Caco-2 (cell line): ENCODE measurements at places on chromosomes 7 and 10.
A peak's percentile ranks its signal among the peaks of the same experiment; 100 is the strongest.

GRCh38 chr10:33815776-33816175, 481.3 kb upstream of the NRP1 start:
- no peak for DNase-seq

GRCh38 chr7:82128546-82128945, 315.0 kb downstream of the CACNA2D1 start:
- no peak for DNase-seq

DNA sequence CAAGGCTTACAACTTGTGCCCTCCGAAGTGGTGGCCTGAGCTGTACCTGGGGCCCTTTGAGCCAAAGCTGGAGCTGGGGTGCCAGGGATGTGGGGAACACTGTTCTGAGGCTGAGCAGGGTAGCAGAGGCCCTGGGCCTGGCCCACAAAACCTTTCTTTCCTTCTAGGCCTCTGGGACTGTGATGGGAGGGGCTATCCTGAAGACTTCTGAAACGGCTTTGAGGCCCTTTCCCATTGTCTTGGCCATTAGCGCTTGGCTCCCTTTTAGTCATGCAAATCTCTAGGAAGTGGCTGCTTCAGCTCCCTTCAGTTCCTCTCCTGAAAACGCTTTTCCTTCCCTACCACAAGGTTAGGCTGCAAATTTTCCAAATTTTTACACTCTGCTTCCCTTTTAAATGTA, 16.8 kb upstream of the CRYGN start:
- DNase-seq, result no peak

DNA sequence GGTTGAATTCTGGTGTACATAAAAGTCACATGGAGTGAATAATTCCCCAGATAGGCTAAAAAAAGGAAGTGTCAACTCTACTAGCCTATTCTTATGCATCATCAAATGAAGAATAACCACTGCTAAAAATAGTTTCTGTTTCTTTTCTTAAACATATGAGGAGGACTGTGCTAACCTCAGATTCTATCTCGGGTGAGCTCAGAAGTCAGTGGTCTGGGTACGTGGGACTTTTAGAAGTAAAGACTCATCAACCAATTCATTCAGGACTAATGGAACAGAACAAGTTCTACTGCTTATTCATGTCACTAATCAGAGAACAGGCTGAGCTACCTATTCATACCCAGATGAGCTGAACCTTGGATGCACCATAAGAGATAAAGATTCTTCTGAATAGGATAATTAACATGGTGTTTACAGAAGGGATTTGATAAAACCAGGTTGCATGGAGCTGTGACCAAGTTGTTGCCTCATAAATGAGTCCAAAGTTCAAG, 9.5 kb upstream of the ASAH2 start:
- DNase-seq, result peak; percentile 57

DNA sequence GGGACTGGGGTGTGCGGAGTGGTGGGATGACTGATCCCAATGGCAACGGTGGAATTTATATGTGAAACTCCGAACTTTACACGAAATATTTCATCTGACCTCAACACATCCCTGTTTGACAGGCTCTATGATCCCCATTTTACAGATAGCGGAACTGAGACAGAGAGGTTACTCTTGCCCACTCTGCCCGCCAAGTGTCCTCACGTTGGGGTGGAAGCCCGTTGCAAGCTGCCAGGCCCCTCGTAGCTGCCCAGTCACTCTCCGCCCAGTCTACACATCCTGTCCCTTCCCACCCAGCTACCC, 397 bp upstream of the NFE2L3 start:
- no peak for DNase-seq

- DNase-seq, result no peak
Measured at GRCh38 chr10:68989317-68989990, 851 bp downstream of the KIFBP start.

- no peak for DNase-seq
Measured at GRCh38 chr7:127886248-127886647, 145.0 kb downstream of the LRRC4 start.

- no peak for DNase-seq
Measured at GRCh38 chr7:148991536-148991935, 36.8 kb downstream of the PDIA4 start.

DNA sequence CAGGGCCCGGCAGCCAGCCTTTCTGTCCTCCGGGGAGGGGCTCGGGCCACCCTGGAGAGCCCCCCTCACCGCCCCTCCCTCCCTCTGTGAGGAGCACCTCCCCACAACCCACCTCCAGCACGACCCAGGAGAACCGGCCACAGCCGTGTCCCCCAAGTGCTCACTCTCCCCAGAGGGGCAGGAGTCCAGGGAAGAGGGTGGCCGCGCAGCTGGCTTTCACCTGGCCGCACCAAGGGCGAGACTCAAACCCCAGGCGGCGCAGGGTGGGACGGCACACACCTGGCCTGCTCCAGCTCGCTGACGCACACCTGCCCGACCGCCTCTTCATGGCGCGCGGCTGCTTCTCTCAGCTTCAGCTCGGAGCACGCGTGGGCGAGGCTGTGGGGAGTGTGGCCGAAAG, 73.4 kb downstream of the CFAP46 start:
- no peak for DNase-seq

DNA sequence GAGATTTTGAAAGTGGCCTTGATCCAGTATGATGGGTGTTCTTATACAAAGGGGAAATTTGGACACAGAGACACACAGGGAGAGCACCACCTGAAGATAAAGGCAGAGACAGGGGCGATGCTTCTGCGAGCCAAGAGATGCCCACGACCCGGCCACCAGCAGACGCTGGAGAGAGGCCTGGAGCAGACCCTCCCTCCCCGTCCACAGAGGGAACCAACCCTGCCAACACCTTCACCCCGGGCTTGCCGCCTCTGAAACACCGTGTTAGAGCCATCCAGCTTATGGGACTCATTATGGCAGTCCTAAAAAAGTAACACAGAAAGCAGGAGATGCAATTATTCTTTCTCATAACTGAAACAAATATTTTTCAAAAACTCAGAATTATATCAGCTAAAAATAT, 303.3 kb upstream of the SHH start:
- no peak for DNase-seq

GRCh38 chr7:44548893-44549292, 7.8 kb upstream of the NPC1L1 start:
- no peak for DNase-seq

DNA sequence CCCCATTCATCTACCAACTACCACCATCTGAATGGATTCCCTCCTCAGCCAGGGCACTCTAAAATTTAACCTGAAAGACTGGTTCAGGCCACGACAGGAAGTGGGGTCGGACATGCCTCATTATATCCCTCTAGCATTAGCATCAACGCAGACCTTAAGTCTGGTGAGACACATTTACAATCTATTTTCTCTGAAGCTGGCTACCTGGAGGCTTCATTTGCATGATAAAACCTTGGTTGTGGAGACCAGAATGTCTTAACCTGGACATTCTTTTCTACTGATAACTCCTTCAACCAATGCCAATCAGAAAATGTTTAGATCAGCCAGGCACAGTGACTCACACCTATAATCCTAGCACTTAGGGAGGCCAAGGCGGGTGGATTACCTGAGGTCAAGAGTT, 42.3 kb downstream of the SVOPL start:
- no peak for DNase-seq

DNA sequence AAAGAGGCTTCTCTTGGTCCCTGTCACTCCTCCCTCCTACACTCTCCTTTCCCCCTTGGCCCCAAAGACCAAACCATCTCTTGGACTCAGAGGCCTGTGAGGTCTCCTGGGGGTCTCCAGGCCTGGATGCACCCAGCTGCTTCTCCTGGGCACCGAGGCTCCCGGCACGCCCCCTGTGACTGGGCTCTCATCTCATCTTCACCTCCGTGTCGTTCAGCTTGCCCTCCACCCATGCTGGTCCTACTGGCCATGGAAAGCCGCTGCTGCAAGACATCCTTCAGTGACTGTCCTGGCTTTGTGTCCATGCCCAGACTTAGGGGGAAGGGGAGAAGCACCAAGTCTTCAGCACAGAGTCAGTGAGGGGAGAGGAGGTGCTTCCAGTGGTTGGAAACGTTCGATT, 141.4 kb upstream of the RET start:
- no peak for DNase-seq

DNA sequence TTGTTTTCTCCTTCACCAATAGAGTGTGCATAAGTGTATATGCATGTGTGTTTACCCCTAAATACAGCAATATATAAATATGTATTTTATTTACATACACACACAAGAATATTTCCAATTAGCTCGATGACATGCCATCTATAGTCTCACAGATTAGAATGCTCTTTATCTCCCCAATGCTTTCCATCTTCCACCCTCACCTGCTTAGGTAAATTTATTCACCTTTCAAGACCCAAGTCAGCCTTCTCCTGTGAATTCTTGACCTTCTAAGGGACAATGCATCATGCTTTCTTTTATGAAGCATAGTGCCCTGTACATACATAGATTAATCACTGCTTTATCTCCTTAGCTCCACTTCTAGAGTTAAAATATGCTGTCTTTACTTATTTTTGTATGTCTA, 49.7 kb downstream of the SEMA3A start:
- no peak for DNase-seq

- no peak for DNase-seq
Measured at GRCh38 chr7:155122831-155123230, 52.7 kb downstream of the HTR5A start.

DNA sequence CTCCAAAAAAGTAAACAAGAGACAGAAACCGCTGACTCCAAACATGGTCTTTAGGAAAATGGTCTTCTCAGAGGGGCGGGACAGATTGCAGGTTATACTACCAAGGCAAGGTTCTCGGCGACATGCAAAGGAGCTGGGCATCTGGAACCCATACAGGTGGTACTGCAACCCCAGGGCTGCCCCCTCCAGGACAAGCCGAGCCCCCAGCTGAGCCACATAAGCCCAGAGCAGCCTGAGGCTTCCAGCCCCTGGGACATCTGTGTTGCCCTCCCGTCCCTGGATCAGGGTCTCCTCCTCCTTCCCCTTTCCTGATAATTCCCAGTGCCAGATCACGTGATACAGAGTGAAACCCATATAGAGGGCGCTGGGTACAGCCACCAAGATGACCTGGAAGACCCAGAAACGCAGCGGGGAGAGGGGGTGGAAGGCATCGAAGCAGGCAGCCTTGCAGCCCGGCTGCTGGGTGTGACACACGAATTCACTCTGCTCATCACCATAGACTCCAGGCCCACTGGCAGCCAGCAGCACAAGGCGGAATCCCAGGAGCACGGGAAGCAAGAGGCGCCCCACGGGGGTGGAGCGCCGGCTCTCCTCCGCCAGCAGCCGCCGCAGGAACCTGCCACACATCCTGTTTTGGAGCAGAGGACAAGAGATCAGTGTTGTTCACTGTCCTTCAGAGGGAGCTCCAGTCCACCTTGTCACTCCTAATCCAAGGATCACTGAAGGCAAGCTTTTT, at the start of gene GJC3:
Gene GJC3, minus strand, starts transcription at position 627 of the 736 bp plus-strand sequence. Its CDS starts 0 bp downstream, at position 627.
- DNase-seq, result peak; percentile 67

GRCh38 chr7:114140561-114140960, 221.8 kb upstream of the PPP1R3A start:
- no peak for DNase-seq

DNA sequence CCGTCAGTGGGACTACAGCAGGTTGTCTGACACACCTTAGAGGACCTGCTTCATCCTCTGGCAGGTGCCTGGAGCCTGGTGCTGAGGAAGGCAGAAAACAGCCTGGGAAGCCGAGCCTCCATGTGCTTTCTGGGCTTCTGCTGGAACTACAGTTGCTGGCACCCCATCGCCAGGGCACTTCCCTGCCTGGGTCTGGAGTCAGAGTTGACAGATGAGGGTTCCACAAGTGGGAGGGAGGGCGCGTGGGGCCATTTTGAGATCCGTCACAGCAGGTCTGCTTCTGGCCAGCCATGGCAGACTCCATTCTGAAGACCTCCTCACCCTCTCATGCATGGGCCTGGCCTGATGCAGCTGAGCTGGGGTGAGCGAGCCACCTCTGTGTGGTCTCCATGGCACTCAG, 33.2 kb upstream of the TCERG1L start:
- DNase-seq, result no peak
